ENCODE measurements at places on chromosomes 7 and 10.

DNA sequence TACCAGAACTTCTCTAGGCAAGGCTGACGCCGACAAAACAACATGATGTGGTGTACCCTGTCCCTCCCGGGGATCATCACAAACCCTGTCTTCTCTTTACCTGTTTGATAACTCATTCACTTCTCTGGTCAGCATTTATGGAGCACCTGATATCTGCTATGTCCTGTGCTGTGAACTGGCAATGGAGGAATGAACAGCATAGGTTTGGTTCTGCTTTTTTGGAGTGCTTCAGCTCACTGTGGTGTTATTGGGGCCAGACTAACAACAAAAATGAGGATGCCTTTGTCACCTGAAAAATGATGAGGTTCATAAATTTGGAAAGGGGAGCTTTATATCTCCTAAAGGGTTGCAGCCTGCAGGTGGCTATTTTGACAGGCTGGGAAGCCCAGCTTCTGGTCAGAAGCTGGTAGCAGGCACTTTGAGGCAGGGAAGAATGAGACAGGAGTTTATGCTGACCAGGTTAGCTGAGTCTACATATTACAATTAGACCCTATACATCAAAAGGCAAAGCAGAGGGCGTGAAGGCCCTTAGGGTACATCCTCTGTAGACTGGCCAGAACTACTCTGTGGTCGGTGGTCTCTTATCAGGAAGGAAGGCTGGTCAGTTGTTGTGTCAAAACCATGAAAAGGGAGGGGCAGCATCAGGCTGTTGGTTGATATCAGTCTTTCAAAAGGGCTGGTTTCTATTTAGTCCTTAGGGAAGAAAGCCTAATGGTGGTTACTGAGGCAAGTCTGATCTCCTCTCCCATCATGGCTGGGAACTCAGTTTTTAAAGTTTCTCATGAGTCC, 42.3 kb downstream of the SH2D4B start:
- no peak for DNase-seq

GRCh38 chr10:50941629-50942028, 56.2 kb upstream of the A1CF start:
- DNase-seq, result no peak

- no peak for DNase-seq
Observed at GRCh38 chr10:128470321-128470965, 344.2 kb upstream of the MKI67 start.

DNA sequence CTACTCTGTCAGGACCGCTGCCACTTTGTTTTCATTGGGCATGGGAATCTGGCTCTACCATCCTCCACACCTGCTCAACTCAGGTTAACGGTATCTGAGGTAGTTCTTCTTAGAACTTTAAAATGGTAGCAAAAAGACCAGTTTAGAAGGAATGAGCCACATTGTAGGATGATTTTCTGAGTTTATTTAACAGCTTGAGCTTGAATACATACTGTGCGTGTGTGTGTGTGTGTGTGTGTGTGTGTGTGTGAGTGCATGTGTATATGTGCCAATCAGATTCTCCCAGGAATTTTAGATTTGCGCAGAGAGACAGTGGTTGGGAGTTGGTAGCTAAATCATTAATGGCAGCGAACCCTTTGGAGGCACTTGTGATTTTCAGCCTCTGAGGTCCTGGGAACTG, 81.4 kb downstream of the SPAG6 start:
- DNase-seq, result no peak

- no peak for DNase-seq
Observed at GRCh38 chr10:117264782-117265181, 23.9 kb downstream of the SLC18A2 start.

GRCh38 chr10:10662716-10663408, 354.8 kb upstream of the CELF2 start:
- DNase-seq, result no peak

- no peak for DNase-seq
Observed at GRCh38 chr7:39509436-39509835, 56.8 kb upstream of the YAE1 start.

DNA sequence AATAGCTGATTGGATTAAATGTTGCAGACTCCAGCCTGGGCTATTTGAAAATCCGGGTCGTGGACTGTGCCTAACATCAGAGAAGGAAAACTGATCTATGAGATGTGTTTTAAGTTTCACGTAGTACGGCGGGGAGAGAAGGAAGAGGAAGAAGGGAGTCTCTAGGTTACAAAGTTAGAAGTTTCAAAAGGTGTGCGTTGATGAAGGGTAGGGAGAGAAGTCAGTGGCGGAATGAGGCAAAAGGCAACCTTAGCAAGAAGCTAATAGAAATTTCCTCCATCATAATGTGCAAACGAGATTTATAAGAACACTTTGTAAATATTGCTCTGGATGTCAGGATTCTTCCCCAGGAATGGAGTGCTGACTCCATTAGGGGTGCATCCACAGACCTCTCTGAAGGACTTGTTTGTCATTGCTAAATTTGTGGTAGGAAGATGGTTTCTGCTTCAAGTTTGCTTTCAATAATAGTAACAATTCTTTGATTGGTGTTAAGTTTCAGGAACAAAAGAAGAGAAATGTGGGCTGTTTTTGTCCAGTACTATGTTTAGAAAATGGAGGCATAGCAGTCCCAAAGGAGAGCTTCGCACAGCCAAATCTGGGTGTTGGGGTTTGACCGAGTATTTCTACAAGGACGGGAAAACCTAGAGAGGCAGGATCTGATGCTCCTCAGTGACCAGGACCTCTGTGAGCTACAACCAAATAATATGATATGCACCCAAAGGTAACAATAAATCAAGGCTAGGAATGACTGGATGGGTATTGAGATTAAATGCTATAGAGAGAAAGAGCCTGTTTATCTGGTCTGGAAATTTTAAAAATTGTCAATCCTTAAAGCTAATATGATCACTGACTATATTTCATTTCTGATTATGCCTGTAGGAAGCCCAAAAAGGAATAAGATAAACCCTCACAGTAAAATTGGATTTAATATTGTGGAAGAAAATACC, 8.2 kb downstream of the TWIST1 start:
- no peak for DNase-seq

DNA sequence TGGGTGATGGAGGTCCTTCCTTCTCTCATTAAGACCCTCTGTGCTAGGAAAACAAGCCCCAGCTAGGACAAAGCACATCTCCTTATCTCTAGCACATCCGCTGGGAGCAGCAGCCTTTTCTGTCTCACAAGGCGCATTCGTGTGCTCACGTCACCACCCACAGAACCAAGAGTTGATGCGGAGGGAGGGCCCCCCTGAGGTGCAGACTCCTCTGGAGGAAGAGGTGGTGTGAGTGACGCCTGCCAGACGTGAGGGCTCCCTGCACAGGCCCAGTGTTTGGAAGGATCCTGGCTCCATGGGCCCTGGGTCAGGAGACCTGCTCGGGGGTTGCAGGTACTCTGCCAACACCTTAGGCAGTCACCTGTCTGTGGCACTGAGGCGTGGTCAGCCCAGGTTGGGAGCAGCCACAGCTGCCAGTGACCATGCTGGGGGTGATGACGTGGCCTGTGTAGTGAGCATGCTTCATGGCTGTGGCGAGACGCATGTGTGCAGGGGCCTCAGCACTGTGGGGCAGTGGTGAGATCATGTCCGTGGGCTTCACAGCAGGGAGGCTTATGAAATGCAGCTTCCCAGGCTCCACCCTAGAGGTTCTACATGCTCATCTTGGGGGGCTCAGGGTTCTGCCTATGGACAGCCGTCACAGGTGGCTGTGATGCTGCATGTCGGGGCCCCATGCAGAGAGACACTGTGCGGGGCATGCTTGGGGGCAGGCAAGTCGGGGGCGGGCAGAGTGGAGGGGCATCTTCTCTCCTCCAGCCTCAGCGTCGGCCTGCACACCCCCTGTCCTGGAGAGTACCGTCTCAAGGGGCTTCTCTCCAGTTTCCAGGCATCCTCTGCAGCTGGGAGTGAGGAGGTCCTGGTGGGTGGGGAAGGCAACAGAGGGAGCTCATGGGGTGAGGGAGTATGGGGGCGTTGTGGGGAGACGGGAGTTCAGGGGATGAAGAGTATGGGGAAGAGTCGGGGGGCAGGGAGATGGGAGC, 56.2 kb upstream of the DPYSL4 start:
- DNase-seq, result no peak

GRCh38 chr7:145511004-145511403, 605.6 kb upstream of the CNTNAP2 start:
- no peak for DNase-seq

- DNase-seq, result no peak
Observed at GRCh38 chr7:55917771-55918170, 30.5 kb downstream of the ZNF713 start.

- no peak for DNase-seq
Observed at GRCh38 chr7:47405921-47406800, 175.8 kb downstream of the TNS3 start.
